Pons (tissue), 1 donor: ENCODE measurements at places on chromosomes 3 and 15.

DNA sequence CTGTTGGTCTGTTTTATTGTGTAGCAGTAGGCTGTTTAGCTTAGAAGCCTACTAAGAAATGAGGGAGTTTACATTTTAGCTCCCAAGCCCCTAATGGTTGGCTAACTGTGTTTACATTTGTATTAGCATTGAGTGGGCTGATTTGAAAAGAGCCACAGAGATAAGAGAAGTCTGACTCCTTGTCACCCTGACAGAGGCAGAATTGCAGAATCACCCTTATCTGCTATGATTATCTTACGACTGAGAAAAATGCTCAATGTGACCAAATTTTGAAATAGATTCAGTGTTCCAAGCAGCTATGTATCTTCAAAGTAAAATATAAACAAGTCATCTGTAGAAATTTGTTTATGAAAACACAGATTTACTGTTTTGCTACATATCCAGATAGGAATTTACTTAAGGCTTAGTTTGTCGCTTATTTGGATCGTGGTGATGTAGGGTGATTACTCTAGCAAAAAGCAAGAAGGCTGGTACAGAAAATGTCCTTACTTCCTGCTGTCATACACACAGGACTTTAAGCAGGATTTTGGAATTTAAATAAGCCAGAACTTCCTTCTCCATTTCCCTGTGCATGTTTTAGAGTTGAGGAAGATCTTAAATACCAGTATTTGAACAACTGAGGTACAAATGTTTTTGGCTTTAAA lies 19.0 kb downstream of the SEMA6D start:
- no peak for DNase-seq

GRCh38 chr15:78811124-78811824 lies at the start of gene ADAMTS7:
TSS of gene ADAMTS7 (minus strand) at chr15:78811464. CDS start at chr15:78811220, 244 bp downstream.
- peak; percentile 35 for DNase-seq

GRCh38 chr3:141782386-141782932 lies 19.3 kb downstream of the GRK7 start:
- no peak for DNase-seq

DNA sequence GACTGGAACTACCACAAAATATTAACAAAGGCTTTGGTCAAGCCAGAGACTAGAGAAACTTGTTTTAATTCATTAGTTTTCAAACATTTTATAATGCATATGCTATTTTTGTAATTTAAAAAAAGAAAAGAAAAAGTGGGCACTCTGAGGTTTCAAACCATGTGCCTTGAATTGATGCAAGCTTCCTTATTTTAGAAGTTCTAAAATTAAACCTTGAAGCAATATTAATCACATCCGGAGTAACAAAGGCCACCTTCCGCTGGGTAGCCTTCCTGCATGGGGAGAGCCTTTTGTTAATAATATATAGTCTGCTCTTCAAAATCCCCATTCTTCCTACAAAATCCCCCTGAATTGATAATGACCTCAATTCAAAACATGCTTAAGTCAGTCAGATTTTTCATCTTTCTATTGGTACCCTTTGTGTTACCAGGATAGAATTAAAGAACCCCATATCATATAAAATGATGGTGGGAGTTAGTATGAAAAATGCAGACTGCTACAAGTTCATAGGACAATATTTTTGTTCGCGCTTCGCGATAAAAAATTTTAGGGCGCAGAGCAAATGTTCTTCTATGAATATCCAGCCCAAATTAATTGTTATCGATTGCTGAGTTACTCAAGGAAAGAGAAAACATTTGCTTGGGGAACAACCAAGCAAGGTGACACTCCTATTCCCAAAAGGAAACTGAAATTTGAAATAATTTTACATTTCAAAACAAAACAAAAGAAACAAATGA lies 30.6 kb downstream of the LDHAL6B start:
- no peak for DNase-seq

DNA sequence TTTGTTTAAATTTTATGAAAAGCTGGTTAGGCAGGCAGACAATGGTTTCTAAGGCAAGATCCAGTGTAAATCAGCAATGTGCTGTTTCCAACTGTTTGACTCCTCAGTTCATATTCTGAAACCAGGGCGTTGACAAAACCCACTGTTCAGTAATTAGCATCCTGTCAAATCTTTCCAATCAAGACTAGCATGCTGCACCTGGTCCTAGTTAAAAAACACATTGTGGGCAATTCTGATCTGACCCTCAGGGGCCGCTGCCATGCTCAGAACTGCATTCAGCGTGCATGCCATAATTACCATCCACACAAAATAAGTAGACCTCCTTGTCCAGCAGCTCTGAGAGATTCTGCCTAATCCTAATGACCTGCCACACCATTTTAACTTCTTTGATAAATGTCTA lies 20.9 kb upstream of the RBP1 start:
- DNase-seq: no peak

- peak; percentile 66 for DNase-seq
These were observed 1.9 kb downstream of the VGLL4 start for GRCh38 chr3:11641683-11642430.

GRCh38 chr3:10463533-10464434 lies 41.6 kb downstream of the ATP2B2 start:
- DNase-seq: no peak

DNA sequence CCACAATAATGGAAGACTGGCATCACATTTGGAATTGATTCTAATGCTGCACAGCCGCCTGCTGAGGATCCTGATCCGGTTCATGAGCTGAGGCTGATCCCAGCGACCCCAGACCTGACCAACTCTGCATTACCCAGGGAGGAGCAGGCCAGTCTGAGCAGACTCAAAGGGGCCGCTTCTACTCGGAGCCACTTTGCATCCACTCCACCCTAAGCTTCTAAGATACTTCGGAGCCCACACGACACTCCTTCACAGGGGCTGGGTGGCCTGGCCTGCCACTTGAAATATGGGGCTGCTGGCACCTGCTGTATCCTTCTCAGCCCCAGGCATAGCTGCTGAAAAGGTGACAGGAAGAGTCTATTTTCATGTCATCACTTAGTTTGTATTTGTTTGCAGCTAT lies 33.2 kb upstream of the NSMCE3 start:
- no peak for DNase-seq

GRCh38 chr15:46441294-46442062 lies 806.6 kb downstream of the SQOR start:
- DNase-seq: no peak

DNA sequence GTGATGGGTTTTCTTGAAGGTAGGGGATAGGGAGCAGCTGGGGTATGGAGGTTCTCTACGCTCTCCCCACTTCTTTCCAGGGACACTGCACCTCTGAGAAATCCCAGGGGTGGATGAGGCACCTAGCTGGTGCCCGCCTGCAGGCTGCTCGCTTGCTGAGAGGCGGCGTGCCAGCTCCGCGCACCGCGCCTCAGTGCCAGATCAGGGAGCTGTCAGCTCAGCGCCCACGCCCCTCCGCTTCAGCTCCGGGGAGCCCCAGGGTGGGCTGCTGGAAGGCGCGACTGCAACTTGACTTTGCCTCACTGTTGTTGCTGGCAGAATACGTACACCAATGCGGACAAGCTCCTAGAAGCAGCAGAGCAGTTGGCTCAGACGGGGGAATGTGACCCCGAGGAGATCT lies 345.7 kb upstream of the UMPS start:
- DNase-seq: no peak

- no peak for DNase-seq
These were observed 15.4 kb downstream of the NR2C2 start for GRCh38 chr3:14962762-14963161.

GRCh38 chr3:165078293-165078692 lies at the start of gene SI:
TSS of gene SI (minus strand) at chr3:165078496. CDS start at chr3:165076012, 2,484 bp downstream.
- DNase-seq: no peak

DNA sequence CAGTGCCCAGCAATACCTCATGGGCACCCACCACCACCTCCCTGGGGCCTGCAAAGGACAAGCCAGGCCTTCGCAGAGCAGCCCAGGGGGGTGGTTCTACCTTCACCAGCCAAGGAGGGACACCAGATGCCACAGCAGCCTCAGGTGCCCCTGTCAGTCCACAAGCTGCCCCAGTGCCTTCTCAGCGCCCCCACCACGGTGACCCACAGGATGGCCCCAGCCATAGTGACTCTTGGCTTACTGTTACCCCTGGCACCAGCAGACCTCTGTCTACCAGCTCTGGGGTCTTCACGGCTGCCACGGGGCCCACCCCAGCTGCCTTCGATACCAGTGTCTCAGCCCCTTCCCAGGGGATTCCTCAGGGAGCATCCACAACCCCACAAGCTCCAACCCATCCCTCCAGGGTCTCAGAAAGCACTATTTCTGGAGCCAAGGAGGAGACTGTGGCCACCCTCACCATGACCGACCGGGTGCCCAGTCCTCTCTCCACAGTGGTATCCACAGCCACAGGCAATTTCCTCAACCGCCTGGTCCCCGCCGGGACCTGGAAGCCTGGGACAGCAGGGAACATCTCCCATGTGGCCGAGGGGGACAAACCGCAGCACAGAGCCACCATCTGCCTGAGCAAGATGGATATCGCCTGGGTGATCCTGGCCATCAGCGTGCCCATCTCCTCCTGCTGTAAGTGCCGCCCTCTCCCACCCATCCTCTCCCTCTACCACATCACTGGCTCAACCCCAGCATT lies 19.2 kb upstream of the BFSP2 start:
- no peak for DNase-seq

DNA sequence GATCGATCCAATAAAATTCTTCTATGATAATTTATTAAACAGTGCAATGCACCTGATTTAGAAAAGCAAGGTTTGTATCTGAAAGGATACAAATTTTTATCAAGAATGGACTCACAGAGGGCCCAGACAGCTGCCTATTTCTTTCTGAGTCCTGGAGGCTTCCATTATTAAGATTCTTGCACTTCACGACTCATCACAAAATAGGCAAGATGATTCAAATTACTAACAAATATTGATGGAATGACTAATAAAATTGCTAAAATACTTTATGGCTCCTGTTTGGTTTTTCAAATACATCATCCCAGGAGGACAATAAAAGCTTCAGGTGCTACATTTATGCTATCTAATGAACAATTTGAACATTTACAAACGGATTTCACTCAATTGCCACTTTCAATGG lies 483.0 kb upstream of the AGTR1 start:
- no peak for DNase-seq

DNA sequence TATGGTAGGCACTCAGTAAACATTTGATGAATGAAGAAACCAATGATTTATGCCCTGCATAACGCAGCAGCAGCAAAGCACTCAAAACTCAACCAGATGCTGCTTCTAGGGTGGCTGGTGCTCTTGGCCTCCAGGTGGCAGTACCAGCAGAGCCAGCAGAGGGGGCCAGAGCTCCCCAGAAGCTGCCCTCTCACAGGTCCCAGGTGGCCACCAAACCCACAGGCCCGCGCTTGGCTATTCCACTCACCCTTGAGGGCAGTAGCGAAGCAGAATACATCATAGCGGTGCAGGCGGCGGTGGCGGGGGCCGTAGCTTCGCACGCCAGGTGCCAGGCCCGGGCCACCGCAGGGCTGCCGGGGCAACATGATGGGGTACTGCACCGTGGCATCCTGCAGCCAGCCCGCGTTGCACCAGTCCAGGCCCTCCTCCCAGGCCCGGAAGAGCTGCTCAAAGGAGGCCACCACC lies 16.6 kb downstream of the HAPLN3 start:
- DNase-seq: no peak

GRCh38 chr15:43886558-43886957 lies 59.8 kb downstream of the WDR76 start:
- no peak for DNase-seq

GRCh38 chr3:72593881-72594397 lies 254.3 kb downstream of the SHQ1 start:
- no peak for DNase-seq
